ENCODE measurements at places on chromosomes 2 and 18.
A peak's percentile ranks its signal among the peaks of the same experiment; 100 is the strongest.

- peaks cover 2% of the 10 kb centered on the region for H3K36me3 ChIP-seq
- no peak overlapping the region for H3K27ac ChIP-seq
- H3K27me3 ChIP-seq: peaks cover 2% of the 10 kb centered on the region
- no peak overlapping the region for H3K4me3 ChIP-seq
- peaks cover 2% of the 10 kb centered on the region for H3K4me1 ChIP-seq
Measured at GRCh38 chr2:142863485-142863961, 13.9 kb upstream of the KYNU start.

DNA sequence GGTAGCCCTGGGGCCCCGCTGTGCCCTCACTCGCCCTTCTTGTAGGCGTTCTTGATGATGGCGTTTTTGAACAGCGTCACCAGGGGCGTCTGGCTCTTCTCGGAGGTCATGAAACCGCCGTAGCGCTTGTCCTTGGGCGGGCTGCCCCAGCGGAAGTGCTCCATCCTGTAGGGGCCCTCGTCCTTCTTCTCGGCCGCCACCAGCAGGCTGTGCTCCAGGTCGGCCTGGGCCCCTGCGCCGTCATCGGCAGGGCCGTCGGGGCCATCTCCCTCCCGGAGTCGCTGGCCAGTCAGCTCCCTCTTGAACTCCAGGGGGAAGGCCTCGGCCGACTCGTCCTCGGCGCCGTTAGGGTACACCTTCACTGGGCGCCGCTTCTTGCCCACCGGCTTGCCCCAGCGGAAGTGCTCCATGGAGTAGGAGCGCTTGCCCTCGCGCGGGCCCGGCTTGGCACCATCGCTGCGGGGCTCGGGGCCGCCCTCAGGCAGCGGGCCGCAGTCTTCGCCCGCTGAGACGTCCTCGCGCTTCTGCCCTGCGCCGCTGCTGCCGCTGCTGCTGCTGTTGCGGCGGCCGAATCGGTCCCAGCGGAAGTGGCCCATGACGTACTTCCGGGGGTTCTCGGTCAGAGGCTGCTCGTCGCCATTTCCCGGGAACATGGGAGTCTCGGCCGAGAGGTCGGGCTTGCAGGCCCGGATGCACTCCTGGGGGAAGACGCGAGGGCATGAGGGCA is 7.2 kb downstream of the POMC start:
- peak; percentile 26 for DNase-seq
- H3K4me1 ChIP-seq: peaks cover 16% of the 10 kb centered on the region
- H3K27ac ChIP-seq: no peak overlapping the region

DNA sequence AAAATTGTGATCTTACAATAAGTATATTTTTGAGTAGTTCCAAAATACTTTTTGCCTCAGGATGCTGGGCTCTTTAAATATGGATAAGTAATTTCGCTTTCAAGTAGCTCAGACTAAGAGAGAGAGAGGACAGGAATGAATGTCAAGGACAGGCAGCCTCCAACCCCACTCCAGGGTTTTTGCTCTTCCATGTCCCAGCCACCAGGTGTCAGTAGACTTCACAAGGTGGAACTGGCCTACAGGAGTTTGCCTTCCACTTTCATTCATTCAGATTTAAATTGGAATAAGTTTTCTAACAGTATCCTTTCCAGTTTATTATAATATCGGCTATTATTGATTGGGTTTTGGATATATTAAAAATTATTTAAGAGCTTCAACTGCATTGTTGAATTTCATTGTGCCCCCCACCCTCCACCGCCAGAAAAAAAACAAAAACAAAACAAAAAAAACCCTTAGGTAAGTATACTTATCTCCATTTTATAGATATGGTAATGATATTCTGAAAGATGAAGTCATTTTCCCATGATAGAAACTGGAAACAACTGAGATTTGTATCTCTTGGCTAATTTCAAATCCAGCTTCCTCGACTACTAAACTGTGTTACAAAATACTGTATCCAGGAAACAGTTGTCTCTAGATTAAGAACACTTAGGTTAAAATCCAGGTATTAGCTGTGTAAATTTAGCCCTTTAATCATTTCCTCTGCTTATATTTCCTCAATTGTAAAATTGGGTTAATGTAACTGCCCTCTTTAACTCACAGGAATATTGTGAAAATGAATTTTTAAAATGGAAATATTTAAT is 793.1 kb downstream of the ERBB4 start:
- DNase-seq: no peak
- H3K27me3 ChIP-seq: no peaks in the 10 kb centered on the region
- no peak overlapping the region for H3K27ac ChIP-seq
- no peak overlapping the region for H3K4me3 ChIP-seq
- H3K4me1 ChIP-seq: no peaks in the 10 kb centered on the region

GRCh38 chr18:13530879-13531387 is 195.4 kb downstream of the FAM210A start:
- no peaks in the 10 kb centered on the region for H3K36me3 ChIP-seq
- no peak overlapping the region for H3K27ac ChIP-seq
- H3K27me3 ChIP-seq: no peaks in the 10 kb centered on the region
- H3K4me1 ChIP-seq: peaks cover 25% of the 10 kb centered on the region

DNA sequence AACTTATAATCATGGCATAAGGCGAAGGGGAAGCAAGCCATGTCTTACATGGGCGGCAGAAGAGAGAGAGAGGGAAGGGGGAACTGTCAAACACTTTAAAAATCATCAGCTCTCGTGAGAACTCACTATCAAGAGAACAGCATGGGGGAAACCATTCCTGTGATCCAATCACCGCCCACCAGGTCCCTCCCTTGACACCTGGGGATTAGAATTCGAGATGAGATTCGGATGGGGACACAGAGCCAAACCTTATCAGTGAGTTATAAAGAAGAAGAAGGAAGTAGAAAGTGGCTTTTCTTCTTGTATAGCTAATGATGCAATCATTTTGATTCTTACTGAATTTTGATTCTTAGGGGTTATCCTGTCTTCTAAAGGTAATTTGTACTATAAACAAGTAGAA is 51.4 kb downstream of the SMCHD1 start:
- DNase-seq: no peak
- peaks cover 25% of the 10 kb centered on the region for H3K36me3 ChIP-seq
- peaks cover 36% of the 10 kb centered on the region for H3K4me1 ChIP-seq

DNA sequence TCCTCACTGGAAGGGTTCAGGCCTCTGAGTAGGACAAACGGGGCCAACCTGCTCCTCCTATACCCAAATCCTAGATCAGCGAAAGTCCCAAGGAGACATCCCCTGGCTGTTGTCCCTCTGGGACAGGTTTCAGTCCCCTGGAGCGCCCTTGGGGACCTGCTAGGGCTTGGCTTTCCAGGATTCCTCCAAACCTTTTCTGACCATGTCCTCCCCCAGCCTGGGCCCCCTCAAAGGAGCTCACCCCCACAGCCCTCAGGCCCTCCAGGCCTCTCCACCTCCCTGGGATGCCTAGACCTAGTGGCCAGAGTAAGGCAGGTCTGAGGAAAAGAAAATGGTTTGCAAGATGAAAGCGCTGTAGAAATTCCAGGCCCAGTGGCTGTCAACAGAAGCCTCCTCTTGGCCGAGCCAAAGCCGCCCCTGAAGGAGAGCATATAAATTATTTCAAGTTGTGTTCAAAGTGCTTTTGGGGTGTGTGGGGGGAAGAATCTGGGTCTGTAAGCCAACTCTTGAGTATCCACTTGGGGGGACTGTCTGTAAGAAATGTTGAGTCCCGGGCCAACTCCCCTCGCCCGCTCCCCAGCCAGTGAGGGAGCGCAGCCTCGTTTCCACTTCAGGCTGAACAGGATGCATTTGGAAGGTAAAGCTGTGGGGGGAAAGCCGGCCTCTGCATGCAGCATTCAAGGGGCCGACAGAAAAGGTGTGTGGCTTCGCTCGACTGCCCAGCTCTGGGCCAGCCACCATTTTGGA is 158.6 kb downstream of the DYSF start:
- no peak for DNase-seq
- H3K27ac ChIP-seq: no peak overlapping the region
- H3K27me3 ChIP-seq: peaks cover 31% of the 10 kb centered on the region
- peaks cover 4% of the 10 kb centered on the region for H3K36me3 ChIP-seq
- H3K4me3 ChIP-seq: no peak overlapping the region

DNA sequence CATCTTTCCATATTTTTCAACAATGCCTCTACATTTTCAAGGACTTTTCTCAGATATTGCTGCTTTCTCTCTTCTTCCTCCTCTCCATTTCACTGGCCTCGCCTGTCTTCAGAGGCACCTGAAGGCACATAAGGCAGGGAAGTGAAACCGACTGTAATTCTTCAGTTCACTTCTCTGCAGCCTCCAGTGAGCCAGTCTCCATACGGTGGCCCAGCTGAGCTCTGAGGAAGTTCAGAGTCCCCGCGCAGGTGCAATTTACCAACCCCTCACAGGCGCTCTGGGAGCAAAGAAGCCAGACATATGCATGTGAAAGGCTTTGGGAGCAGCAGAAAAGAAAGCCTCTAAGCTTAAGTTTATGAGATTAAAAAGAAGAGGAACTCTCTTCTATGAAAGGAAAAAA is 12.4 kb downstream of the KLHL14 start:
- H3K27ac ChIP-seq: no peak overlapping the region
- H3K27me3 ChIP-seq: peaks cover 5% of the 10 kb centered on the region
- no peaks in the 10 kb centered on the region for H3K36me3 ChIP-seq
- no peak for DNase-seq

GRCh38 chr2:137178951-137179377 is 413.6 kb downstream of the THSD7B start:
- H3K27ac ChIP-seq: no peak overlapping the region
- H3K4me3 ChIP-seq: no peak overlapping the region
- H3K36me3 ChIP-seq: no peaks in the 10 kb centered on the region
- no peaks in the 10 kb centered on the region for H3K27me3 ChIP-seq
- no peak for DNase-seq

DNA sequence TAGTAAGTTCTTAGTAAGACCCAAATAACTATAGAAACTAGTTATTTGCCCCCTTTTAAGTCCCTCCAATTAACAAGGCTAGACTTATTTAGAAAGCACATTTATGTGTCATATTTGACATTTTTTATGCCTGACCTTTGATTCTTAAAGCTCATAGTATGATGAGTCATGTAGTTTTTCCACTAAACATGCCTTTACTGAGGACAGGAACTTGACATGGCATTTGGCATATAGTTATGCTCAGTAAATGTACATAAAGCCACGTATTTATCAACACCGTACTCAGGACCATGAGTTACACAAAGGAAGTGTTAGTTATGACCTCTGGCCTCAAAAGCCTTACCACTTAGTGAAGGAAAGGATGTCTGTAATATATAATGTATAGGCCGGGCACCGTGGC is 78.9 kb downstream of the GNAL start:
- no peaks in the 10 kb centered on the region for H3K36me3 ChIP-seq
- H3K4me1 ChIP-seq: no peaks in the 10 kb centered on the region
- peaks cover 41% of the 10 kb centered on the region for H3K27me3 ChIP-seq
- no peak overlapping the region for H3K4me3 ChIP-seq
- no peak overlapping the region for H3K27ac ChIP-seq

GRCh38 chr18:74524097-74524496 is 10.2 kb upstream of the CNDP1 start:
- H3K27me3 ChIP-seq: no peaks in the 10 kb centered on the region
- H3K4me3 ChIP-seq: no peak overlapping the region
- peaks cover 3% of the 10 kb centered on the region for H3K36me3 ChIP-seq
- H3K4me1 ChIP-seq: no peaks in the 10 kb centered on the region

All from T-helper 17 cell (primary cell).